ENCODE measurements at places on chromosomes 12 and 14.

DNA sequence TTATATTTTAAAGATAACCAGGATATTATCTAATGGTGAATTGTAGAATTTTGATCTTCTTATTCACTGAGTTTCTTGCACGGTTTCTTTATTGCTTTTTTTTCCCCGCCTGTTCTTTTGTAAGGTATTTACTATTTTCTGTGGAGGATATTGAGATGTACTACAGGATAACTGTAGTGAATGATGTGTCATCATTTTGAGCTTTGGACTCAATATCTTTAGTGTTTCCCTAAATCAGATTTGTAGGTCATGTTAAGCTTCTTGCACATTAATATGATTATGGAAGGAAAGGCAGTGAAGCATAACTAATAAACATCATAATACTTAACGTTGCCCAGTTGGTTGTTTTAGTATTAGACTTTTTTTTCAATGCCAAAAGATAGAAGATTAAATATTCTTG lies 81.4 kb downstream of the FBXO33 start:
- DNase-seq, result no peak

- no peak for DNase-seq
These were observed 126.9 kb downstream of the PAPOLA start for GRCh38 chr14:96629082-96629481.

DNA sequence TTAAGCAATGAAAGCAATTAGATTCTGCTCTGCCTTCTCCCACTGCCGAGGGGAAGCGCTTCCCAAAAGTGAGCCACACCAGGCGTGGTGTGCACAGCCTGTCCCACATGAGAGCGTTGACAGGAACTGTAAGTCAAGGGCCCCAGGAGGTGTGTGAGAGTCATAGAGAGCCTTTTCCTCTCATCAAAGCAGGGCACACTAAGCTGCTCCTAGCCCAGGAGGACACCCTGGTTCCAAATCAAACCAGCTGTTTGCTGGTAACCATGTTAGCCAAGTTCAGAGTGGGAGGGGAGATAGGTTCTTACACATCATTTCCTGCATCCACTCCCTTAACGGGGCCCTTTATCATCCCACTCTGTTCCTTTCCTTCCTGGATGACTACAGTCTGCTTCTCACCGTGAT lies 98.3 kb downstream of the SPTSSA start:
- DNase-seq, result no peak

DNA sequence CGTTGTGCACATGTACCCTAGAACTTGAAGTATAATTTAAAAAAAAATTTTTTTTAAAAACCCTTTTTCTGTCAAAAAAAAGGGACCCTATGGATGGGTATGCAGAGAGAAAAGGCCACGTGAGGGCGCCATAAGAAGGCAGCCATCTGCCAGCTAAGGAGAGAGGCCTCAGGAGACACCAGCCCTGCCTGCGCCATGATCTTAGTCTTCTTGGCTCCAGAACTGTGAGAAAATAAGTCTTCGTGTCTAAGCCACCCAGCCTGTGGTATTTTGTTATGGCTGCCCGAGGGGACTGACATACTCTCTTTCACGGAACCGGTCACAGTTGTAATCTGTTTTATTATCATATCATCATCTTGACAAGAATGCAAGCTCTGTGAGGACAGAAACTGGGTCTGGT lies 174.8 kb downstream of the EFCAB11 start:
- DNase-seq, result no peak

- DNase-seq, result no peak
These were observed 37.8 kb upstream of the PPP1CC start for GRCh38 chr12:110780448-110780847.

GRCh38 chr14:65926504-65926903 lies 514.0 kb downstream of the FUT8 start:
- no peak for DNase-seq

DNA sequence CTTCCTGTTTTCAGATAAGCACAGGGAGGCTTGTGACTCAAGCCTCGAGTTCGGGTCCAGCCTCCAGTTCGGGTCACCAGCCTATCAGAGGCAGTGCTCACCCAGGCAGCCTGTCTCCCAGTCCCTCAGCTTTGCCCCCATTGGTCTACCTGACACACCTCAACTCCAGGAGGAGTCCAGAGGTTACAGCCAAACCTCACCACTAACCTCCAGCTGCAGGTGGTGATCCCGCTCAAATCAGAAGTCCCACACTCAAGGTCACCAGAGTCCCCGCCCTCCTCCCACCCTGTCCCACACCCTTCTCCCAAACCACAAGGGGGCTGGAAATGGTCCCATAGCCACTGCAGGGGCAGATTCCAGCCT lies 42.1 kb downstream of the KDM2B start:
- no peak for DNase-seq

DNA sequence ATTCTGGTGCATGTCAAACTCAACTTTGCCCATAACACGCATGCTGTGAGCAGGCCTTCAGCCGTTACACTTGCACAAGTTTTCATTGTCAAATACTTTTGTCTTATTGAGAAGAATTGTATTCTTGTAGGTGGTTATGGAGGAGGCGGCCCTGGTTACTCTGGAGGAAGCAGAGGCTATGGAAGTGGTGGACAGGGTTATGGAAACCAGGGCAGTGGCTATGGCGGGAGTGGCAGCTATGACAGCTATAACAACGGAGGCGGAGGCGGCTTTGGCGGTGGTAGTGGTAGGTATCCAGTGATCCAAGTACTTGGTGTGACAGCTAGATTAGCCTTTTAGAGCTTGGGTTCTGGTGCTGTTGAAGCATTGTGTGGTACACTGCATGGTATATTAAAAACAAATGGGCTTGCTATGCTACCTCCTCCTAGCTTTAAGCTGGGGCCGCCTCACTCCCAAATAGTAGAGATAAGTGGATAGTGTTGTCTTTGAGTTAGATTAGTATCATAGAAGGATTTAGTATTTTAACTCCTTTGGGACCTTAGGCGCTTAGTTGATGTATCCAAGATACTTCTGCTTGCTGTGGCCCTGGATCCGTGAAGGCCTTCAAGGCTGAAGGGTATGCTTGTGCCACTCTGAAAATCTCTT lies 2.5 kb downstream of the HNRNPA1 start:
- no peak for DNase-seq

DNA sequence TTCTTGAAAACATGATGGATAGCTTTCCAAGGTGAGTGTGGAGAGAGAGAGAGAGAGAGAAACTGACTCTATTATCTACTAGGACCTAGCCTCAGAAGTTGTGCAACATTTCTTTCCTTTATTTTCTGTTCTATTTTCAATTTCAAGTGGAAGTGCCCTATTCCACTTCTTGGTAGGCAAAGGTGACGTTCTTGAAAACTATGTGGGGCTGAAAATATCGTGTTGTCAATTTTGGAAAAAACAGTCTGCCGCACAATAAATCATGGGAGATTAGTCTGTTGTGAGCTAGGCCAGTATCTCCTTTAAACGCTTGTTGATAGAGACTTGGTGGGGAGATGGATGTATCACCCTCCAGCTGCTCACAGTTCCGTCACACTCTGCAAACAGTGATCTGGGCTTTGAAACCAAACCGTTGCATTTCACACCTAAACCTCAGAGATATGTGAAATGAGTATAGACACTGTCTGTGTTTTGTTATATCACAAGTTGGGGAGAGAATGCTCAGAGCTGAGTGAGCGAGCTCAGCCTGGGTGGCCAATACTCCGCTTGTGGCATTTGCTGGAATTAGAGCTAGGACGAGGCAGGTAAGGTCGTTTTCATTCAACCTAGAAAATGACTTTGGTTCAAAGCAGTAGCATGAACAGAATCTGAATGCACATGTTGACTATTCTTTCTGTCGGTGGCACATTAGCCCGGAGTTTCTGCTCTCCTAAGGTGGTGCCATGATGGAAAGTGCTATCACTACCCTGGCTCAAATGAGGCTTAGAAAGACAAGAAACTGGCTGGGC lies 75.1 kb upstream of the ST8SIA1 start:
- DNase-seq, result no peak

- no peak for DNase-seq
These were observed 250.9 kb downstream of the ADGRD1 start for GRCh38 chr12:131204416-131205274.

GRCh38 chr14:37585971-37586796 lies 8.9 kb downstream of the FOXA1 start:
- no peak for DNase-seq

DNA sequence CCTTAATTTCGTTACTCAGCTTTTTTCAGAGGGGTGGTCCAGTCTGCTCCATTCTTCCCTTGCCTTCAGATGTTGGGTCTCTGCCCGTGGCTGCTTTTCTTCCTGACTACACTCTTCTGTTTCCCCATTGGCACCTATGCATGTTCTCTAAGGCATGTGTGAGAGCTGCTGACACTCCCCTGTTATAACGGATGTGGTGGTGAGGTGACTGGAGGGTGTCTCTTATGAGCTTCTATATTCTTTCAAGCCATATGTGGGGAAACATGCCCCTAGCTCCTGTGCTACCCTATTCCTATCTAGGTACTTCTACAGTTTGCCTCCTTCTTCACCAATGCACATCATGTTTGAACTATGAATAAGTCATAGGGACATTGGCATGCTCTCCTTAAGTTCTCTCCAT lies 643.2 kb downstream of the RPL10L start:
- DNase-seq, result no peak

DNA sequence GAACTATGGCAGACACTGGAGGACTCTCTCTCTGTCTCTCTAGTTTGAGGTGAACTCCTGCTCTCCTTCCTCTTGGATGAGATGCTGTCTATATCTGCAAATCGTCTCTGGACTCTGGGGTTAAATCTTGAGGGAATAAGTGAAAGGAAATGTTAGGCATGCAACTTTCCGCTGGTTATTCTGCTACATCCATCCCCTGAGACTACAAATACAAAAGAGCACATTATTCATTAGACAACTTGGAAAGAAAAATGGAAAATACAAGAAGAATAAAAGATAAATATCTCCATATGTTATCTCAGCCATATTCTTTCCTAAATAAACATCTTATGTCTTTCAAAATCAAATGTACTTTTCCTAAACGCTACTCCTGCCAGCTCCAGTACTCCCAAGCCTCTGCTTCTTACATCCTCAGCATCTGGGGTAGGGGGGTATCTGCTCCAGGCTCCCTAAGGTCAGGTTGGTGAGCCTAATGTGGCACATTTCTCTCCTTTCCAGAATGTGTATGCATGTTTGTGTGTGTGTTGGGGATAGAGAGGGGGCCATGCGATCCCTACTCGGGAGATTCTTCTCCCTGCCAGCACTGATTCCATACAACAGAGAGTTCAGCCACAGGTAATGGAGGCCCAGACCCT lies 102.9 kb upstream of the FSCB start:
- peak; percentile 87 for DNase-seq

DNA sequence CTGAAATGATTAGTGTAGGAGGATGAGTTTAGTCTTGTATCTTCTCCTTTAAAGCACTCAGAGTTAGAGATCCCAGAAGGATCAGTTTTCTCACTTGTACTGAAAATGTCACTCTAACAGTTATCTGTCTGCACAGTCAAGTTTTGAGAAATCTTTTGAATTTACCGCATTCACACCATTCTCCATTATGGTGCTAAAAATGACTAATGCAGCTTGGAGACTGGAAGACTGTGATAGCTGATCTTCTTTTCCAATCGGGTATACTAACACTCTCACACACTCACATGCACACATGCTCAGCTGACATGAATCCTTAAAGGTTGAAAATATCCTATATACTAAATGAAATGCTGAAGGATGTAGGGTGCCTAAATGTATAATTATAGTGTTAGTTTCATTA lies 65.8 kb downstream of the SLC15A5 start:
- DNase-seq, result no peak

GRCh38 chr12:122886851-122887818 lies 8.8 kb downstream of the VPS37B start:
- DNase-seq, result no peak

- DNase-seq, result peak; percentile 31
These were observed 160.9 kb downstream of the SPTSSA start for GRCh38 chr14:34300882-34301734.

DNA sequence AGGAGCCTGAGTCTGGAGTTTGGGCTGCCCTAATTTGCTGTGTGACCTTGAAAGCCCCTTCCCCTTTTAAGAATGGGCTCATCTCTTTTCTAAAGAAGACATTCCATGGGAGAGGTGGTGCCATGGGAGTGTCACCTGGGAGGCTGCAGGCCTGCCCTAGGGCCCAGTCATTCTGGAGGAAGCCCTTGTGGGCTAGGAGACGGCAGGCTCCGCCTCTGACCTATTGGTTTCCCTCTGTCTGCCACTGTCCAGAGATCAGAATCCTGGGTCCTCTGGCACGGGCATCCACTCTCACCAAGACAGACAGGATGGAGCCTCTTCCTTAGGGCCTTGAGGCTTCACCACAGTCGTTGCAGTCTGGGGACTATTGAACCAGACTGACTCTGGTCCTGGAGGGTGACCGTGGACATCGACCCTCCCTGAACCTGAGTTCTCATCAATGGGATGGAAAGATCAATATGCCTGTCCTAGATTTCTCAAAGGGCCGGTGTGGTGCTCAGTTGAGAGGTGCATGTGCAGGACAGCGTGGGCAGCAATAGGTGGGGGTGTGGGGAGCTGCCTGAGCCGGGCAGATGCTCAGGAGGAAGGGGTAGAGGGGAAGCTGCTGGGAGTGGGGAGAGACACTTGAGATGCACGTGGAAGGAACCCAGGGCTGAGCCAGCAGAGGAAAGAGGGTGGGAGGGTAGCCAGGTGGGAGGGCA lies 12.2 kb upstream of the CLMN start:
- no peak for DNase-seq

- DNase-seq, result no peak
These were observed 91.9 kb downstream of the RAD52 start for GRCh38 chr12:857611-858010.

DNA sequence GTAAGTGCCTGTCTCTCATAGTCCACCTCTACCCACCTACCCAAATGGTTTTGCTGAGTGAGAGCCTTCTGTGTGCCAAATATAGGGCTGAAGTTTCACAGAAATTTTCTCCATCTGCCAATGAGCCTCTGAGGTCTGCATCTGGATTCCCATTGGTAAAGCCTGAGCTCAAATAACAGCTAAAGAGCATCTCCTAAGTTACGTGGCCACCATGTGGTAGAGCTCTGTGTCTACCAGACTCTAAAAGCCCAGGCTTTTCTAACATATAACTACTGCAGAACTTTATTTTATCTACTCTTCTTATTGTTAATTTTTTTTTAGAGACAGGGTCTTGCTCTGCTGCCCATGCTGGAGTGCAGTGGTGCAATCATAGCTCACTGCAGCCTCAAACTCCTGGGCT lies 16.0 kb downstream of the AMDHD1 start:
- DNase-seq, result no peak
